Endothelial cell (in vitro differentiated cells): ENCODE measurements at places on chromosomes 2 and 18.

DNA sequence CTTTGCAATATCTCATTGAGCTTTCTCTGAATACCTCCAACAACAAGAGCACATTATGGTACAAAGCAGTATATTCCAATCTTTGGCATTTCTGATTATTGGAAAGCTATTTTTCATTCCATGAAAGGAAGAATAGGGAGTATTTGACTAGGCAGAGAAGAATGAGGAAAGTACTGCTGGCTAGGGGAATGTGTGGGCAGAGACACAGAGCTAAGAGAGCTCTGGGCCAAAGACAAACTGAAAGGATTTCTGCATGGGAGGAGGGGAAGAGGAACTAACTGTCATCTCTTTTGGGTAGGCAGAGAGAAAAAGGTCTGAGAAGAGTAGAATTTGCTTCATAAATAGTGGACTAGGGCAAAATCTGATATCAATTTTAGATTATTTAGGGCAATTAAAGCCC, 150.8 kb downstream of the CCDC85A start:
- peaks cover 9% of the 10 kb centered on the region for H3K4me1 ChIP-seq
- no peak overlapping the region for H3K4me3 ChIP-seq
- DNase-seq = no peak
- H3K27ac ChIP-seq = no peak overlapping the region
- no peaks in the 10 kb centered on the region for H3K27me3 ChIP-seq

- no peak overlapping the region for H3K27ac ChIP-seq
- H3K4me3 ChIP-seq = no peak overlapping the region
- H3K4me1 ChIP-seq = peaks cover 7% of the 10 kb centered on the region
Observed at GRCh38 chr2:1117569-1117968, 166.9 kb downstream of the SNTG2 start.

DNA sequence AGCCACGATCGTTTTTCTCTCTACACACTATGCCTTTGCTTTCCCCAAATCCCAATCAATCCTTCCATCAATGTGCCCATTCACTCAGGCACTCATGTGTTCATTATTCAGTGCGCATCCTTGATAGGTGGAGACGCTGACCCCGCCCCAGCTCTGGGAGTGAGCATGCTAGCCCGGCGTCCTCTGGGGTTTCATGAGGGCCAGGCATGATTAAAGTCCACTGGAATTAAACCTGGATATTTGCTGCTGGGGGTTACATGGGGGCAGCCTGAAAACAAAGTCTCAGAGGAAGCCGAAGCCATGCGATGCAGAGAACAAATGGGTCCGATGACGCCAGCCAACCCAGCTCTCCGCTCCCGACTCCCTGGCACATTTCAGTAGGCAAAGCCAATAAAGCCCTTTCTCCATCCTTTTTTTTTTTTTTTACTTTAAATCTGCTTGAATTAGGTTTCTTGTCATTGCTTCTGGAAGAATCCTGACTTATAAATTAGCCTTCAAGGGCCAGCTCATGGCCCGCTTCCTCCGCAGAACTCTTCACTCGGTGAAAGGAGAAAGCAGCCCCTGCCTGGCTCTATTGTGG, 316.4 kb upstream of the ID2 start:
- DNase-seq = no peak
- no peaks in the 10 kb centered on the region for H3K27me3 ChIP-seq
- peaks cover 17% of the 10 kb centered on the region for H3K4me1 ChIP-seq
- H3K36me3 ChIP-seq = no peaks in the 10 kb centered on the region

- H3K27ac ChIP-seq = no peak overlapping the region
- DNase-seq = no peak
- H3K4me3 ChIP-seq = no peak overlapping the region
- no peaks in the 10 kb centered on the region for H3K27me3 ChIP-seq
- H3K36me3 ChIP-seq = no peaks in the 10 kb centered on the region
- no peaks in the 10 kb centered on the region for H3K4me1 ChIP-seq
Observed at GRCh38 chr2:142750858-142751257, 126.6 kb upstream of the KYNU start.
